Activated T-cell treated with anti-CD3 and anti-CD28 coated beads for 4 hours (primary cell): ENCODE measurements at places on chromosomes 11 and 22.

- DNase-seq, result no peak
Observed at GRCh38 chr11:64361659-64362058, 2.7 kb downstream of the RPS6KA4 start.

GRCh38 chr11:9619004-9619403 lies 44.9 kb upstream of the SWAP70 start:
- DNase-seq, result no peak

DNA sequence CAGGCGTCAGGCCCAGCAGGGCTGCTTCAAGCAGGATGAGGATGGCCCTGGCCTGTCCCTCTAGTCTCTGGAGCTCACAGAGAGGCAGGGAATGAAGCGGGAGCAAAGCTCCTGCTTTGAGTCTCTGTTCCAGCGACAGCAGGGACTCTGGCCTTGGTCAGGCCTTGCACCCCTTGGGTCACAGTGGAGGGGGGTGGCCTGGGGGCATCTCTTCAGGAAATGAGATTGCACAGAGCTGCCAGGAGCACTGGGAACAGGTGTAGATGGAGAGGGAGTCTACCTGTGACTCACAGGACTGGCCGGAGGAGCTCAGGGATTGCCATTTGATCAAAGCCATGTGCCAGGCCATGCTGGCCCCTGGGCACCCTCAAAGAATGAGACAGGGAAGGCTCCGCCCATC lies 1.6 kb downstream of the ANO1 start:
- no peak for DNase-seq

DNA sequence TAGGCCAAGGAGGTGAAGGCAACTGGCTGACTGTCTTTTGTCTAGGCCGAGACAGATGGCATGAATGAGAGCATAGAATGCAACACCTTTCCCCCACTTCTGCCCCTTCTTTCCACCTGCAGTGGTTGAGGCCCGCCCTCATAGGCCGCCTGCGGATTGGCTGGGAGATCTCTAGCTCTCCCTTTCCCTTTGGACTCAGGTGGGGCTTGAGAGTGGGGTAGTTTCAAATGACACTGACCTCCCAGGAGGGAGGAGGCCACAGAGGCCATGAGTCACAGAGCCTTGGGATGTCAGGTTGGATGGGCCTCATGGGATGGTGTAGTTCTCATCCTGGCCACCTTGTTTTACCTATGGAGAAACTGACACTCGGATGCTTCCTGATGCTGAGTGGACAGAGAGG lies 9.1 kb downstream of the MICAL2 start:
- DNase-seq, result no peak

DNA sequence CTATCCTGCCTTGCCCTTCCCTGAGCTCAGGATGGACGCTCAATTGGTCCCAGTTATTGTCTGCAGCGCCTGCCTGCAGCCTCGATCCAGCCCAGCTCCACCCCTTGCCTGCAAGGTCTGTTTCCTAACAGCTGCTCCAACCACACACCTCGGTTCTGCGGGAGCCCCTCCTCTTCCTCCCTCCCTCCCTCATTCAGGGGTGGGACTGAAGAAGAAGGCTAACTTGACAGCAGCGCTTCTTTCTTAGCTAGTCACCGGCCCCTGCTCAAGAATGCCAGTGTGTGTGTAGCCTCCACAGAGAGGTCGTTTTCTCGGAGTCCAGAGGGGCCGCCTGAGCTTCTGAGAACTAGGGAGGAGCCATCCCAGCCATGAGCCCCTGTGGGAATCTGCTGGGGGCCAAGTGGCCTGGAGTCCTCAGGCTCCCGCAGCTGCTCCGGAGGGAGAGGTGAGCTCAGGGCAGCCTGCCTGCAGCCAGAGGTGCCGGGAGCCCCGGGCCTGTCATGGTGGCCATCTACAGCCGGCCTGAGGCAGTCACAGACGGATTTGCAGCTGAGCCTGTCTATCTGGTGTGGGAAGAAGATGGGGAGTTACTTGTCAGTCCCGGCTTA lies 36.1 kb downstream of the LIMK2 start:
- peak; percentile 38 for DNase-seq

GRCh38 chr11:111091321-111091938 lies 154.1 kb upstream of the POU2AF2 start:
- DNase-seq, result no peak

DNA sequence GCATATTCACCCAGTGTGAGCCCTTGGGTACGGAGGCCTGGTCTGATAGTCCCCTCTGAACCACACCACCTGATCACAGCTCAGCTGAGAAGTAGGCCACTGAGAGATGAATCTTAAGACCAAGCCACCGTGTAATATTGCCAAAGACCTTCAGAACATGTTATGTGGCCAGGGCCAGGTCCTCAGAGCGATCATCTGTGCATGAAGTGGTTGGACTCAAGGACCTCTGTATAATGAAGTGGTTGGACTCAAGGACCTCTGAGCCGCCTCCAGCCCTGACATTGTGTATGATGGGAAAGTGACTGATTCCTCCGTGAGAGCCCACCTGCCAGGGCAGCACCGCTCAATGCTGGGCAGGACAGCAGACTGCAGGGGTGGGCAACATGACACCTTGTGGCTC lies 70.2 kb downstream of the TP53I11 start:
- no peak for DNase-seq

DNA sequence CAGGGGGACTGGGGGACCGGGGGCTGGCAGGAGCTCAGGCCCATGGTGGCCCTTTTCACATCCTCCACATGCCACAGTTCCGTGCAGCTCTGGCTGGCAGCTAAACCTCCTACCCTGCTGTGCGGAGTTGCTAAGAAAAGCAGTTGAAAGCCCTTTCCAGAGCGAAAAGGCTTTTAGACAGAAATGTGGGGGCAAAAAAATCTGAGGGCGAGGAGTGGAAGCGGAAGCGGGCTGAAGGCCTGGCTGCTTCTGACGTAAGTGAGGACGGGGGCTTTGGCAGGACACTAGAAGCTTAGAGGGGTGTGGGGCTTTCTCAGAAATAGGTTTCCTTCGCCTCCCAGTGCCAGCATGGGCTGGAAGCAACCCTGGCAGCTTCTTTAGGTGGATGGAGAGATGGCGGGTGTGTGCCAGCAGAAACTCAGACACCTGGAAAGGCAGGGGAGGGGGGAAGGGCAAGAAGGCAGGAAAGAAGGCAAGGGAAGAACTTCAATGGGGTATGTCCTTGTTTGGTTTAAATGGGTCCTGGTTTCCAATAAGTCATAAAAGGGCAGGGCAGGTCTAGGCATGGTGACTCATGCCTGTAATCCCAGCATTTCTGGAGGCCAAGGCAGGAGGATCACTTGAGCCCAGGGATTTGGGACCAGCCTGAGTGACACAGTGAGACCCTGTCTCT lies 11.2 kb upstream of the DGKZ start:
- no peak for DNase-seq

DNA sequence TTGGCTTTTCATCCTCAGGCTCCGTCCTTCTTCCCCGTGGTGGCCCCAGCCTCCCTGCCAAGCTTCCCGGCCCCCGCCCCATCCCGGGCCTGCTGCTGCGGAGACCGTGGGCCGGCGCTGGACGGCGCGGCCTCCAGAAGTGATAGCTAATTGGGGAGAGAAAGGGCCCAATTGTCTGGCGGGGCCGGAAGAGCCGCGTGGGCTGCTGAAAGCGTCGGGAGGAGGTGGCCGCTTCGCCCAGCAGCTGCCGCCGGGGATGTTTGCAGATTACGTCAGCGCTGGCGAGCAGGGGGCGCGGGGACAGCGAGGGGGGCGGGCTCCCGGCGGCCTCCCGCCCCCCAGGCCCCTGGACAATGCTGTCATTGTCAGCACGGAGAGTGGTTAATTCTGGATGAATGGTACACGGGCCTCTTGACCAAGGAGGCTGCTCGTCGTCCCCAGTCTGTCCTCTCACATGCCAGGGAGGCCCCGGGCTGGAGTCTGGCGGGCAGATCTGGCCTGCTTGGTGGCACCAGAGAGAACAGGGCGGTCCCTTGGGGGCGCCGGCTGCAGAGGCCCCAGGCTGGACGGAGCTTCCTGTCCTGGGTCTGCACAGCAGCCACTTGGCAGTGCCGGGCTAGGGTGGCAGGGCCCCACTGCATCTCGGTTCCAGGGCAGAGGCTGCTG lies 1.6 kb downstream of the SMIM38 start:
- no peak for DNase-seq

DNA sequence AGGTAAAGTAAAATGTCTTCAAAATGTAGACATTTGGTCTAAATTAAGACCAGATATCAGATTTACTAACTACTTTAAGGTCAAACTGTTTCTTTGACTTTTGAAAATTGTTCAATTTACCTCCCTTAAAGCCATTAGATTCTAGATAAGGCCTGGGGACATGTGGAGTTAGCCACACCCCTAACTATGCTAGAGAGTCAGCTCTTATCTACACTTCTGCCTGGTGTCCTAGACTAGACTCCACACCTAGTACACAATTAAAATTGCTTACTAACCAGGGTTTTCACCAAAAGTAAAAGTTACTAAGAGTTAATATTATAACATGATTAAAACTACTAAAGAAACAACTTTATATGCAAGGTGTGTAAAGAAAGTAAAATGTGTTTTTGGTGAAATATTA lies 43.6 kb upstream of the DBX1 start:
- DNase-seq, result no peak

DNA sequence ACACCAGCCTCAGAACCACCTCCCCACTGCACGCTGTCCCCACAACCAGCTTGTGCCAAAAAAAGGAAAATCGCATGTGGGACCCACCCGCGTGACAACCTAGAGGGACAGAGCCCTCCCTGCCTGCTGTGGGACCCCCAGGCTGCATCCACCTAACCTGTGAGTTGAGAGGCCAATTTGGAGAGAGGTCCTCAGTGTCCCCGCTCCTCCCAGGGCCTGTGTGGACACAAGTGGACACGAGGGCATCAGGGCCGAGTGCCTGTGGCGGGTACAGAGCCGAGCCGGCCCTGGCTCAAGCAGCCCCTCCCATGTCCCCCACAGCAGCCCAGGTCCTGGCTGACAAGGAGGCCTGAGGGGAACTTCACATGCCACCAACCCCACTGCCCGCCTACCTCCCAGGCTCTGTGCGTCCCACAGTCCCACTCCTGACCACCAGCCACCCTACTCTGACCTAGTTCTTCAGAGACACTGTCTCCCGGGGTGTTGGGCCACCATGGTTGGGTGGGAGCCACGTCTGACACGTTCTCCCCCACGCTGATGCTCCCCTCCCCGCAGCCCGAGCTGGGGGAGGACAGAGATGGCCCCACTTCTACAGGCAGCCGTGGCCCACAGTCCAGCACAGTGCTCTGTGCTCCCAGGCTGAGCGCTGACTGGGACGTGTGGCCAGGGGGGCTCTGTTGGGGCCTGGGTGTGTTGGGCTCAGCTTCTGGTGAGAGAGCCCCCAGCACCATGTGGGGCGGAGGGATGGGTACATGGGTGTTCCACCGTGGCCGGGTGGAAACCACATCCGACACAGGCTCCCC lies 19.2 kb downstream of the SELENOO start:
- no peak for DNase-seq

DNA sequence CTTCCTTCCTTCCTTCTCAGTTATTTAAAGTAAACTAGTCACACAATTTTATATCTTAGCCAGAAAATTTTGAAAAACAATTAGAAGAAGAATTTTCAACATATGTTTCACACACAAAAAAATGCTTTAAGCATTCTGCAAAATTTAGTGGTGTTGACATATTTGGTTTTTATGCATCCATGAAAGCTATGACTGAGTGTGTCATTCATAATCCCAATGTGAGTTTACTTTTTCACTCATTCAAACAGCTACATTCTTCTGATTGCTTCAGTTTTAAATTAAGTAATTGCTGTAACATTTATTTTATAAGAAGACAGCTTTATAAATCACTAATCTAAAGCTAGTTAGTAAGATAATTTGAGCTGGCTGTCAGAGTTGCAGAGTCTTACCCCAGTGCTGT lies 453.5 kb downstream of the LRRC4C start:
- no peak for DNase-seq

DNA sequence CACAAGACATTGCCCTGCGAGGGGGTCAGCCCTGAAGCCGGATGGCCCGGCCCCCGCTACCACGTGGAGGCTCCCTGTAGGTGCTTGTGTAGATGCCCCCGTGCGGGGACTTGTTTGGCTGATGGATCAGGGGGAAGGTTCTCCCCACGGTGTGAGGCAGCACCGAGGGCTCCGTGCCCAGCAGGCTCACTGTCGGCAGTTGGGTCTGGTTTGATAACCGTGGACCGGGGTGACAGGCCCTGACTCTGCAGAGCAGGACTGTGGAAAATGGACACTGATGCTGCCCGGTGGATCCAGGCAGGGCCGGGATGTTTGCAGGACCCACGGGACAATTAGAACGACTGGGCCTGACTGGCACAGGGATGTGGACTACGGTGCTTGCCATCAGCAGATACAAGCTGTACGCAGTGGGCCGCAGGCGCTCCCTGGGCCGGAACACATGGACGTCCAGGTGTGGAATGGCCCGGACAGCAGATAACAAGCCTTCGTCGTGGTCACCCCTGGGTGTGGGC lies 19.0 kb downstream of the KCNQ1 start:
- no peak for DNase-seq

DNA sequence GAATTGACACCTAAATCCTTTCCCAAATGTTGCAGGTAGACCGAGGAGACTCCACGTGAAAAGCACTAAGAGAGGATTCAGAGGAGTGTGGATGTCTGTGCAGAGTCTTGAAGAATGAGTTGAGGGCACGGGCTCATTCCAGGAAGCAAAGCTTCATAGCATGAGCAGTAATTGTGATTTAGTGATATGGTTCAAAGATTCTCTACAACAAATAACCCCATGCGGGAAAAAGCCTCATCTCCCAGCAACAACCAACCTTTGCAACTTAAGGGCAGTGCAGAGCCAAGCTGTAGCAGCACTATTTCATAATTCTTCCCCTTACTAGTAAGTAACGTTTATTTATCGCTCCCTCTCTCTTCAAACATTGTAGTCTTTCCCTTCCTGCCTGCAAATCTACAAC lies 87.5 kb upstream of the CLMP start:
- DNase-seq, result no peak

- DNase-seq, result no peak
Observed at GRCh38 chr11:74280494-74280893, 30.9 kb downstream of the P4HA3 start.
